ENCODE measurements at places on chromosomes 12 and 14. TPM values are rescaled to one million over a fixed set of nuclear protein-coding genes. Genes with fewer than 3 reads are reported as not detected.

- no peaks in the 10 kb centered on the region for H3K27me3 ChIP-seq
- no peak overlapping the region for H3K4me3 ChIP-seq
- DNase-seq: no peak
- H3K27ac ChIP-seq: no peak overlapping the region
- no peaks in the 10 kb centered on the region for H3K36me3 ChIP-seq
Measured at GRCh38 chr14:100416921-100417860, 94.1 kb downstream of the SLC25A47 start.

- DNase-seq: no peak
- H3K27me3 ChIP-seq: no peaks in the 10 kb centered on the region
- H3K4me1 ChIP-seq: no peaks in the 10 kb centered on the region
- H3K27ac ChIP-seq: no peak overlapping the region
- no peaks in the 10 kb centered on the region for H3K36me3 ChIP-seq
- no peak overlapping the region for H3K4me3 ChIP-seq
Measured at GRCh38 chr12:113684908-113685782, 213.5 kb upstream of the LHX5 start.

GRCh38 chr12:115953450-115953849 is 324.0 kb downstream of the MED13L start:
- no peak for DNase-seq
- H3K27me3 ChIP-seq: no peaks in the 10 kb centered on the region
- H3K4me1 ChIP-seq: no peaks in the 10 kb centered on the region
- H3K4me3 ChIP-seq: no peak overlapping the region
- H3K36me3 ChIP-seq: peaks cover 10% of the 10 kb centered on the region

GRCh38 chr12:79381248-79382208 is 309.2 kb downstream of the PAWR start:
- no peak overlapping the region for H3K27ac ChIP-seq
- DNase-seq: no peak
- peaks cover 5% of the 10 kb centered on the region for H3K4me1 ChIP-seq
- H3K4me3 ChIP-seq: no peak overlapping the region

COCH gene
- total RNA-seq: 1.7 TPM

- H3K36me3 ChIP-seq: no peaks in the 10 kb centered on the region
- no peak overlapping the region for H3K4me3 ChIP-seq
- H3K27me3 ChIP-seq: no peaks in the 10 kb centered on the region
- no peaks in the 10 kb centered on the region for H3K4me1 ChIP-seq
- DNase-seq: no peak
- H3K27ac ChIP-seq: no peak overlapping the region
Measured at GRCh38 chr12:23614280-23614679, 335.2 kb downstream of the SOX5 start.

GRCh38 chr14:78530078-78530477 is 359.9 kb downstream of the NRXN3 start:
- H3K27ac ChIP-seq: no peak overlapping the region
- no peaks in the 10 kb centered on the region for H3K27me3 ChIP-seq
- H3K4me1 ChIP-seq: no peaks in the 10 kb centered on the region
- DNase-seq: peak; percentile 15
- no peaks in the 10 kb centered on the region for H3K36me3 ChIP-seq

DNA sequence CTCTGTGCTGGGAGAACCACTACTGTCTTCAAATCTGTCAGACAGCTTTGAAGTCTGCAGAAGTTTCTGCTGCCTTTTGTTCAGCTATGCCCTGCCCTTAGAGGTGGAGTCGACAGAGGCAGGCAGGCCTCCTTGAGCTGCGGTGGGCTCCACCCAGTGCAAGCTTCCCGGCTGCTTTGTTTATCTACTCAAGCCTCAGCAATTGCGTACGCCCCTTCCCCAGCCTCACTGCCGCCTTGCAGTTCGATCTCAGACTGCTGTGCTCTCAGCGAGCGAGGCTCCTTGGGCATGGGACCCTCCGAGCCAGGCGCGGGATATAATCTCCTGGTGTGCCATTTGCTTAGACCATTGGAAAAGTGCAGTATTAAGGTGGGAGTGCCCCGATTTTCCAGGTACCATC is 25.1 kb upstream of the KLRB1 start:
- H3K36me3 ChIP-seq: peaks cover 2% of the 10 kb centered on the region
- no peak overlapping the region for H3K27ac ChIP-seq
- no peak overlapping the region for H3K4me3 ChIP-seq
- no peaks in the 10 kb centered on the region for H3K27me3 ChIP-seq
- no peak for DNase-seq

DNA sequence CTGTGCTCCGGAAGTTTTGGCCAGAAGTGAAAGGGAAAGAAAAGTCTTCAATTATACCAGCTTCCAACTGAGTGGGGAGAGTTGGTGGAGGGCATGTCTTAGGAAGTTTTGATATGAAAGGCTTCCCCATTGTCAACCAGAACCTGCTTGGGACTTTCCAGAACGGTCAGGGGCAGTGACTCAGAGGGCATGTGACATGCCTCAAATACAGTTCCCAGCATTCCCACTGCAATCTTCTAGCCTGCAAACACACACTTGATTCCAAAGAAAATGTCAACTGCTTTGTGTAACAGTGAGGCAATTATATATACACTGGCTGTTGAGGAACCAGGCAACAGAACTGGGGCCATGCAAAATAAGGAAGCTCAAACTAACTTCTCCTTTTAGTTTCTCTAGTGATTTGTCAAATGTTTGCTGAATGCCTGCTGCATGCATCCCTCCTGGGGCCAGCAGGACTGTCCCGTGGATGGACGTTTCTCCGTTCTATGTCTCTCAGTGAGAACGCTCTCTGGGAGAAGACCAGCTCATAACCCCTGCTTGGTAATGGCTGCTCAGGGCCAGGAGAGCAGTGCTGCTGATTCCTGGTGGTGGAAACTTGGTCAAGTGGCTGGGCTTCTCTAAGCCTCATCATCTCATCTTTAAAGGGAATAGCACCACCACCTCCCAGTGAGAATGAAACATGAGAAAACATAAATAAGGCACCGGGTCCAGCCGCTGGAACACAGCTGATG is 18.3 kb downstream of the SLC25A47 start:
- H3K36me3 ChIP-seq: peaks cover 43% of the 10 kb centered on the region
- peaks cover 39% of the 10 kb centered on the region for H3K4me1 ChIP-seq
- H3K27ac ChIP-seq: peak overlapping the region; percentile 95
- no peak for DNase-seq

GRCh38 chr12:52607314-52607713 is 6.1 kb upstream of the KRT72 start:
- peaks cover 13% of the 10 kb centered on the region for H3K4me1 ChIP-seq
- peaks cover 6% of the 10 kb centered on the region for H3K27me3 ChIP-seq
- no peak for DNase-seq

PRH2 gene
- total RNA-seq: 0.80 TPM

JAG2 gene
- 8.8 TPM for total RNA-seq

DNA sequence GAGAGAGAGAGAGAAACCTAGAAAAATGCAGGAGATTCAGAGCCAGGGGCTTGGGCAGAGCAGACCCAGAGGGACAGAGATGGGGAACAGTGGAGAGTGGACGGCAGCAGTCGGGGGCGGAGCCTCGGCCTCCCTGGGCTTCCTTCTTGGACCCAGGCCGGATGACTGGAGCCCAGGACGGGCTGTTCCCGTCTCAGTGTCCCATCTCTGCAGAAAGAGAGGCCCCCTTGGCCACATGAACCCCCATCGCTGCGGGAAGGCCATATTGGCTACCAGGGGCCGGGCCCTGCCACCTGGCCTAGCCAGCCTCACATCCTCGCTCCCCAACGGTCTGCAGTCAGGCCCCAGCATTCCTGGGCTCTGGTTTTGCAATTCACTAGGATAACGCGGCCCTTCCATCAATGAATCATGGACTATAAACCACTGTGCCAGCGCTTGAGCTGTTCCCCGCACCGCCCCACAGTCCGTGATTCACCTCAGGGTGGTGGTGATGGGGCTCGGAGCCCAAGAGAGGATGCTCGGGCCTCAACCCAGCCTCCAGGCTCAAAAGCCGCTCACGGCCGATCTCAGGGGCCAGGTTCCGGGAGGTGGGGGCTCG is 116.5 kb downstream of the RFLNA start:
- no peak for DNase-seq
- no peak overlapping the region for H3K4me3 ChIP-seq
- H3K27me3 ChIP-seq: no peaks in the 10 kb centered on the region
- peaks cover 70% of the 10 kb centered on the region for H3K36me3 ChIP-seq

LPAR5 gene
- total RNA-seq: 2.4 TPM

DNA sequence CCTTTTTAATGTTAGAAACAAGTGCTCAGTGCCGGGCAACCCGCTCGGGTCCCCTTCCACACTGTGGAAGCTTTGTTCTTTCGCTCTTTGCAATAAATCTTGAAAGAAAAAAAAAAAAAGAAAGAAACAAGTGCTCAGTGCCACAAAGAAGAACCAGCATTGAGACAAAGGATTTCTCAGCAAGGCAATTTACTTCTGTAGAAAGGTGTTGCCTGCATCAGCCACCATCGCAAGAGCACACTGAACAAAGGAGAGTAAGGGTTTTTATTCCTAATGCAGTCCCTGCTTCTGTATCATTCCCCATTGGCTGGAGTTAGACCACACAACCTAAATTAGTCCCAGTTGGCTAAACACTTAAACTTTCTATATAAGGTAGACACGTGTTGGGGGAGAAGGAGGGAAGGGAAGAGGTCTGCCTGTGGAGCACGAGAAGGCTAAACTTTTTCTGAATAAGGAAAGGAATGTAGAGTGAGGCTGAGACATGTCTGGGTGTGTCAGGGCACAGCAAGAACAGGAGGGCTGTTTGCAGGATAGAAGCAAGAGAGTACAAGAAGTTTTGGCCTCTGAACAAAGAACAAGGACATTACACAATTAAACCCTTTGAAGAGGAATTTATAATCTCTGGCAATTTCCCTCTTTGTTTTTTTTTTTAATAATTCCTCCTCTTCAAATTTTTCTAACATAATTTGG is 21.4 kb downstream of the KLRF2 start:
- no peak overlapping the region for H3K27ac ChIP-seq
- H3K4me3 ChIP-seq: no peak overlapping the region
- no peaks in the 10 kb centered on the region for H3K4me1 ChIP-seq

KRT77 gene
- 0.66 TPM for total RNA-seq

KDM2B gene
- total RNA-seq: 26.4 TPM

GRCh38 chr12:8685051-8685450 is 12.7 kb upstream of the RIMKLB start:
- no peak overlapping the region for H3K27ac ChIP-seq
- H3K4me3 ChIP-seq: no peak overlapping the region
- H3K27me3 ChIP-seq: no peaks in the 10 kb centered on the region
- DNase-seq: no peak

DNA sequence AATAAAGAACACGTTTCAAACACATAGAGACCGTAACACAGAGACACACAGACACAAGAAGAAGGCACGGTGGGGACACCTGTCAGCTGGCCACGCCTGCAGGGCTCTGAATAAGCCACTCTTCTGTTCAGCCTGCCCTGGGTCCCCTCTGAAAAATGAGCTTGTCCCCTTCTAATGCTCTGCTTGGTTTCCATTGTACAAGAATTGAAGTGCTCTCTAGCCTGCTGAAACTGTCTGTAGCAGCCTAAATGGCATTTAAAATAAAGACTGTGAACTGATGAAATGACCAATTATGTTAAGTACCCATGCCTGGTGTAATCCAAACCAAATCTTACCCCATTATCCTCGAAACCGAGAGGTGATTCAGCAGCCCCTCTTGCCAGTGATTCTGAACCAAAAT is 139.8 kb downstream of the FOXN3 start:
- DNase-seq: no peak
- no peaks in the 10 kb centered on the region for H3K27me3 ChIP-seq
- no peak overlapping the region for H3K4me3 ChIP-seq
- H3K4me1 ChIP-seq: peaks cover 3% of the 10 kb centered on the region
- no peak overlapping the region for H3K27ac ChIP-seq

GRCh38 chr14:64201296-64201695 is 92.9 kb downstream of the ESR2 start:
- peaks cover 63% of the 10 kb centered on the region for H3K4me1 ChIP-seq
- H3K36me3 ChIP-seq: no peaks in the 10 kb centered on the region
- H3K4me3 ChIP-seq: no peak overlapping the region
- DNase-seq: no peak
- no peaks in the 10 kb centered on the region for H3K27me3 ChIP-seq

ABHD4 gene
- 3.4 TPM for total RNA-seq

GRCh38 chr12:132083614-132083940 is 60.5 kb downstream of the DDX51 start:
- H3K4me1 ChIP-seq: peaks cover 7% of the 10 kb centered on the region
- H3K27me3 ChIP-seq: no peaks in the 10 kb centered on the region
- no peak for DNase-seq
- H3K27ac ChIP-seq: no peak overlapping the region

DNA sequence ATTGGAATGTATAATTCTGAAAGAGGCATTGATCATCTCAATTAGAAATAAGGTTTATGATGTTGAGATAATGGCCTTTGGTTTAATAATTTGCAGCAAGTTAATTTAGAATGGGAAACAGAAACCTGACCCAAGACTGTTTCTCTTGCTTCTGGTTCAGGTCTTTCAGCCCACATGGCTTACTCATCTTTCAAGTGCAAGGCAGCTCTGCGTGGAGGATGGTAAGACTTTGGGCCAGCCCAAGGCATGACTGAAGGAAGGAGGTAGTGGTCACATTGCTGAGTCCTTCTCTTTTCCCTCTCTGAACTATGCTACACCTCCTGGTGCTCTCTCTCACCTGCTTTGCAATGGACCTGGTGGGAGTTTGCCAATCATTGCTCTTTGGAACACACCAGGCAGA is 98.7 kb downstream of the CAND1 start:
- no peak overlapping the region for H3K4me3 ChIP-seq
- no peak for DNase-seq
- H3K4me1 ChIP-seq: no peaks in the 10 kb centered on the region
- H3K27me3 ChIP-seq: no peaks in the 10 kb centered on the region

- DNase-seq: no peak
- H3K27me3 ChIP-seq: no peaks in the 10 kb centered on the region
- no peaks in the 10 kb centered on the region for H3K4me1 ChIP-seq
- H3K36me3 ChIP-seq: no peaks in the 10 kb centered on the region
Measured at GRCh38 chr12:105428793-105429395, 98.4 kb downstream of the C12orf75 start.

GRCh38 chr12:105554223-105554678 is 223.8 kb downstream of the C12orf75 start:
- no peaks in the 10 kb centered on the region for H3K36me3 ChIP-seq
- H3K27me3 ChIP-seq: no peaks in the 10 kb centered on the region
- DNase-seq: no peak

DNA sequence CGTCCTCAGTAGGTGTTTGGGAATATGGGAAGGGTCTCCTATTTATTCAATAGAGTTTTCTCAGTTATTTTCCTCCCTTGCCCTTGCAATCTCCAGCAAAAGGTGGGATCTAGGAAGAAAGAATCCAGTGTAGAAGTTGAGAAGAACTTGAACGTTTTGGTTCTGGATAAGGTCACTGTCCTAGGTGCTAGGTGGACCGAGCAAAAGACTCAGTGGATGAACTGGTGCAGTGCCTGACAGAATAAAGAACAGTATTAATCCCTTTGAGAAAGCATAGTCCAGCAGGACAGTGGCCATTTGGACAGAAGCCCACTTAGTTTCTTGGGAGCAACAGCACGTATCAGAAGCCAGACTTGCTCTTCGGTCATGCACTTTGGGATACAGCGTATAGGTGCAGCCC is 32.7 kb upstream of the LRTM2 start:
- H3K4me1 ChIP-seq: peaks cover 20% of the 10 kb centered on the region
- no peaks in the 10 kb centered on the region for H3K27me3 ChIP-seq
- H3K36me3 ChIP-seq: peaks cover 20% of the 10 kb centered on the region
- no peak for DNase-seq
- H3K4me3 ChIP-seq: no peak overlapping the region

GRCh38 chr14:50003213-50004021 is 110.5 kb downstream of the ARF6 start:
- H3K27me3 ChIP-seq: no peaks in the 10 kb centered on the region
- DNase-seq: peak; percentile 78
- peaks cover 41% of the 10 kb centered on the region for H3K4me1 ChIP-seq
- H3K36me3 ChIP-seq: no peaks in the 10 kb centered on the region
- peak overlapping the region; percentile 59 for H3K4me3 ChIP-seq

- no peak overlapping the region for H3K4me3 ChIP-seq
- H3K36me3 ChIP-seq: no peaks in the 10 kb centered on the region
- no peak overlapping the region for H3K27ac ChIP-seq
- no peaks in the 10 kb centered on the region for H3K4me1 ChIP-seq
- H3K27me3 ChIP-seq: no peaks in the 10 kb centered on the region
Measured at GRCh38 chr12:103247531-103247930, 248.2 kb downstream of the C12orf42 start.

CHPT1 gene
- total RNA-seq: 12.8 TPM

All from thymus (tissue), 14 donors.